ENCODE measurements at places on chromosomes 7 and 10. TPM values are rescaled to one million over a fixed set of nuclear protein-coding genes. Genes with fewer than 3 reads are reported as not detected.
A peak's percentile ranks its signal among the peaks of the same experiment; 100 is the strongest.

SPDYE11 gene
- not detected for total RNA-seq

DNA sequence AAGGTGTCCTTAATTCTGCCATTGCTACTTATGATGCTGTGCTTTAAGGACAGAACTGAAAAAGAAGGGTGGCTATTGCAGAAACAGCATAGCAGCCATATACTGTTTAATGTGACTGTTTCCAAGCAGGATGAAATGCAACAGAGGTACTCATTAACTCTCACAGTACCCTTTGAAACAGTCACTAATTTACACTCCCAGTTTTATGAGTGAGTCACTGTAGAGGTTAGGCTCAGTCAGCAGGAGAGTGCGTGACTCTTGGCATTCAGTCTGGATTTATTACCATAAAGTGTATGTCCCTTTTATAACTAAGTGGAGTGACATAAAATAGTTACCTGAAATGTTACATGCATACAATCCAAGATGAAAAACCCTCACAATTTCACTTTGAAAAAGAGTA lies 27.7 kb downstream of the ALDH18A1 start:
- DNase-seq = peak; percentile 61
- H3K27me3 ChIP-seq = no peaks in the 10 kb centered on the region
- H3K4me1 ChIP-seq = peaks cover 5% of the 10 kb centered on the region
- H3K4me3 ChIP-seq = no peak overlapping the region

GRCh38 chr7:64558781-64559180 lies 4.1 kb downstream of the ZNF680 start:
- DNase-seq = no peak
- H3K4me1 ChIP-seq = no peaks in the 10 kb centered on the region
- H3K4me3 ChIP-seq = no peak overlapping the region
- H3K36me3 ChIP-seq = no peaks in the 10 kb centered on the region

- no peaks in the 10 kb centered on the region for H3K4me1 ChIP-seq
- no peak overlapping the region for H3K27ac ChIP-seq
- no peak overlapping the region for H3K4me3 ChIP-seq
These were observed 481.6 kb upstream of the LRRN3 start for GRCh38 chr7:110609336-110609735.

DNA sequence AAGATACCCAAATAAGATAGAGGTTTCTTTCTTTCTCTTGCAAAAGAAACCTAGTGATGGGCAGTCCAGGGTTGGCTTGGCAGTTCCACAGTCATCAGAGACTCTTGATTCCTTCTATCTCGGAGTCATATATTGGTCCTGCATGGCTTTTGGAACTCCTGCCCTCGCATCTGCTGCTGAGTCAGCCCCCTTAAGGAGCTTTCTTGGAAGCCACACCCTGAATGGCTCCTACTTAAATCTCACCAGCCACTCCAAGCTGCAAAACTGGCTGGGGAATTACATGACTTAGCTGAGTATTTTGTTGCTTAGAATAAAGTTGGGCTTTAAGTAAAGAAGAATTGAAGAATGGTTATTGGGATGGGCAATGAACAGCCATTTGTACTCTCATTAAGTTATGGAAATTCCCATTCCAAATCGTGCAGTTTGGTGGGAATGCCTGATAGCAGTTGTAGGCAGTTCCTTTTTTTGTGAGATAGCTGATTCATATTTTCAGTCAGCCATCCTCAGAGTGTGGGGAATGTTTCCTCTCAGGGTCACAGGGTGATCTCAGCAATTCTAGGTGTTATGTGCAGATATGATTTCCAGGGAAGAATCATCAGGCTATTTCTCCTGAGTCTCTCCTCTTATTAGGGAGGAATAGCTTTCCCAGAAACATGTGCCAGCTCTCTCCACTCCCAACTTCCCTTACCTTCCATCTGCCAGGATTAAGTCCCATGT lies 209.9 kb downstream of the BBS9 start:
- no peak overlapping the region for H3K27ac ChIP-seq
- no peaks in the 10 kb centered on the region for H3K27me3 ChIP-seq
- H3K36me3 ChIP-seq = no peaks in the 10 kb centered on the region
